Stimulated activated effector memory CD8-positive, alpha-beta T cell treated with anti-CD3 and anti-CD28 coated beads, Interleukin-12 subunit alpha, Interleukin-12 subunit beta, amount 100 ng/mL, for 72 hours (primary cell): ENCODE measurements at places on chromosomes 6 and 20.

DNA sequence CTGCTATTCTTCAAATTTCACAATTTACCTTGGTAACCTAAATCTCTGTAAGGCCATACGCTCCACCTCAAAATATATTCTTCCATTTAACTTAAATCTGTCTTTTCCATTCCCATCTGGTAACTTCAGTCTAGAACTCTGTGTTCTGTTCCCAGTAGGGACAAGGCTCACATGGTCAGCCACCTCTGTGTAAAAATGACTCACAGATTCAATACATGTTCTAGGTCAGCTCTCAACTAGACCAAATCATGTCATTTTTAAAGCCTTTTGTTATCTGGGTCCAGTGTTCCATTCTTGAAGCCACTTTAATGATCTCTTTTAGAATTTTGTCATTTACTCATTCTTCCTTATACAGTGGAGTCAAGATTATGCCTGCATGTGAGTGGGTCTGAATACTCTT, 315.6 kb upstream of the CITED2 start:
- DNase-seq: no peak

GRCh38 chr6:159828074-159828473, 28.0 kb downstream of the PNLDC1 start:
- DNase-seq: no peak

- DNase-seq: no peak
Measured at GRCh38 chr20:60209048-60209447, 250.8 kb downstream of the CDH26 start.

DNA sequence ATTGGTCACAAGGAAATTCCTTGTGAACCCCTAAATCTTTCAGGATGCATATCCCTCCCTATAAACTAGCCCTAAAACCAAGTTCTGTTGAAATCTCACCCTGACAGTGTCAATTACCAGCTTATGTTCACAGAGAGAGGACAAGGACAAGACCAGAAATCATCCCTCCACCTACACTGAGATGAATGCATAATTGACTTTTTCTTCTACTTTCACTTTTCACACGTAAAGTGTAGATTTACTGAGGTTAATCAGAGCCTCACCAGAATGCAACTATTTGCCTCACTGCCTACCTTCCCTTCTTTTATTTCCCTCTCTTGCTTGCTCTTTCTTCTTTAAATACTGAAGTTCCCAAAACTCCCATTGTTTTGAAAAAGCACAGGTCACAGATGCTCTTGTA, 15.3 kb upstream of the NKAIN2 start:
- no peak for DNase-seq

DNA sequence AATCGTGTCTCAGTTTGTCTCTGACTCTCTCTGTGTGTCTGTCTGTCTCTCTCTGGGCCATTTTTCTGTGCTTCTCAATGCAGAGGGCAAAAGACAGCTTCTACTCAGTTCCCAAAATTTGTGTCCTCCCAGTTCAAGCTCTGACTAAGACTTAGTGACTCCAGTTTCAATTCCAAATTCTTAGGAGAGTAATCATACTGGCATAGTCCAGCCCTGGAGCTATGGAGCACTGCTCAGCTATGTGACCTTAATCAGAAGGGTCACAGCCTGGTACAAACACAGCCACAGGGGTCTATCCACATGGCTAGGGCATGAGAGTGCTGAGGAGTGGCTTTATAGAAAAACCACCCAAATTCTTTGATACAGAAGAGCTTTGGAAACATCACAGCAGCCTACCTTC, 91.9 kb downstream of the FOXF2 start:
- no peak for DNase-seq

- no peak for DNase-seq
Measured at GRCh38 chr20:62234339-62234738, 4.0 kb upstream of the OSBPL2 start.

DNA sequence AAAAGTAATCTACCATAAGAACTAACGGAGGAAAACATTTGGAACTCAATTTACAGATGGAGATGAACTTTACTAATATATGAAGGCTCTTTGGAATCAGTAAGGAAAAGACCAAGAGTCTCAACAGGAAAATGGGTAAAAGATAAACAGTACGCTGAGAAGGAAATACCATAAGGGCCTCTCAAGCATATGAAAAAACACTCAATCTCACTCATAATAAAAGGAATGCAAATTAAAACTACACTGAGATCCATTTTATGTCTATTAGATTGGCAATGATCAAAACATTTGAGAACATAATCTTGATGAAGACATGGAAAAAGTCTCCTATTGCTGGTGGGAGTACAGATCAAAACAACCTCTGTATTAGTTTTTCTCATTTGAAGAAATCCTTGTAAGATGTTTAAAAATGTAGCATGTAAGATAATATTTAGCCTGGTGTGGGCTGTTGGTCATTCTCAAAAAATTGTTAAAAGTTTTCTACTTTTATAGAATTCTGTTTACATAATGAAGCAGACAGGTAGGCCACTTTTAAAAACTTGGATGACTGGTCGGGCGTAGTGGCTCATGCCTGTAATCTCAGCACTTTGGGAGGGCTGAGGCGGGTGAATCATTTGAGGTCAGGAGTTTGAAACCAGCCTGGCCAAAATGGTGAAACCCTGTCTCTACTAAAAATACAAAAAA, 14.5 kb downstream of the REV3L start:
- DNase-seq: no peak

DNA sequence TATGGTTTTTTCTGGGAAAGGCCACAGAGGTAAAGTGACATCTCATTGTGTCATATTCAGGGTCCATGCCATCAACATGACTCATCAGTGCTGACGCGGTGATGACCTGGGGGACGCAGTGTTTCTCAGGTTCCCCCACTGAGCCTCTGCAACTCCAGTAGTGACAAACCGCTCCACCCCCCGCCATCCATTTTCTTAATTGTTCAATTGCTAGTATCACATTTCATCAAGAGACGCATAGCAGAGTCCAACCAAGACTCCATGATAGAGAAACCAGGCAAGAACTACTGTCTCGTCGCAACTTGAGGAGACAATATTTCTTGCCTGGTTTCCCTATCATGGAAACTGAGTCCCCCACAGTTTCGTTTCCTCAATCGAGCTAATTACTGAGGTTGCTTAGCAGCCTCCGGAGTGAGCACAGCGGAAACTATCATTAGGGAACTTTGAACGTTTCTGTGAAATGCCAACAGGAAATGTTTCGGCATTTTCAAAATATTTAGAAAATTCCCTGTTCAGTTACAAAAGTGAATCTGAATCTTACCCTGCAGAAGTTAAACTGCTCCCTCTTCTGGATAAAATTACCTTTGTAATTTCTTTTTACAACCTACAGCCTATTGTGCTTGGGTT, 12.2 kb upstream of the SERPINB1 start:
- peak; percentile 89 for DNase-seq

DNA sequence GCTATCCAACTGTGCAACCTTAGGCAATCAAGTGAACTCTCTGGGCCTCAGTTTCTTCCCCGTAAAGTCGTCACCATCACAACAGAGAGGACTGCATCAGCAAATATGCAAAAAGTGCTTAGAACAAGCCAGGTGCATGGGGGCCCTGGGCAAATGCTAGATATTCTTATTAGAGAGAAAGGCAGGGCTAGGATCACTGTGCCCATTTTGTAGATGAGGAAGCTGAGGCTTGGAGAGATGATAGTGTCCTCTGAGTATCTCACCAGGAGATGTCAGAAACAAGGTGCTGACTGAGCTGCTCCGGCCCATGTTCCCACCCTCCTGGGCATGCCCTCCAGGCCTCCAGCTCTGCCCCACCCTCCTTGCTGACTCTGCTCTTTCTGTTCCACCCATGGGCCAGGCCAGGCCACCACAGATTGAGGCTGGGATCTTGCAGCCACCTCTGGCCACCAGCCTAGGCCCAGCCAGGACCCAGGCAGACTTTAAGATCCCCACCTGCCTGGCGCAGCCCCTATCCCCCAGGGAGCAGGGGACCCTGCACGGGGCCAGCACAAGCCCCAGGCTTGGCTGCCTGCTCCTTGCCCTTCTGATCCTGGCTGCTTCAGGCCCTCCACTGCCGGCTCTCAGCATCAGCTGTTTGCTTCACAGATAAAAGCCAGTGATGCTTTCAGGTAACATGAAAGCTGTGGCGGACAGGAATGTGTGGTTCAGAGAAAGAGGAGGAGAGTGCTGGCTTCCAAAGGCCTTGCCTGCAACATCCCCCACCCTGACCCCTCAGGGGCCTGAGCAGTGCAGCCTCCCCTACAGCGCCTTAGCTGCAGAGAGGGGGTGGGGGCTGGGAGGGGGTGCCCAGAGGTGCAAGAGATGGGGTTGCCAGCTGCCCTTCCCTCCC, 47.6 kb downstream of the GRM4 start:
- DNase-seq: no peak

- no peak for DNase-seq
Measured at GRCh38 chr6:11930240-11930639, 81.9 kb upstream of the HIVEP1 start.

- DNase-seq: no peak
Measured at GRCh38 chr6:42211726-42212125, 5.9 kb downstream of the MRPS10 start.

DNA sequence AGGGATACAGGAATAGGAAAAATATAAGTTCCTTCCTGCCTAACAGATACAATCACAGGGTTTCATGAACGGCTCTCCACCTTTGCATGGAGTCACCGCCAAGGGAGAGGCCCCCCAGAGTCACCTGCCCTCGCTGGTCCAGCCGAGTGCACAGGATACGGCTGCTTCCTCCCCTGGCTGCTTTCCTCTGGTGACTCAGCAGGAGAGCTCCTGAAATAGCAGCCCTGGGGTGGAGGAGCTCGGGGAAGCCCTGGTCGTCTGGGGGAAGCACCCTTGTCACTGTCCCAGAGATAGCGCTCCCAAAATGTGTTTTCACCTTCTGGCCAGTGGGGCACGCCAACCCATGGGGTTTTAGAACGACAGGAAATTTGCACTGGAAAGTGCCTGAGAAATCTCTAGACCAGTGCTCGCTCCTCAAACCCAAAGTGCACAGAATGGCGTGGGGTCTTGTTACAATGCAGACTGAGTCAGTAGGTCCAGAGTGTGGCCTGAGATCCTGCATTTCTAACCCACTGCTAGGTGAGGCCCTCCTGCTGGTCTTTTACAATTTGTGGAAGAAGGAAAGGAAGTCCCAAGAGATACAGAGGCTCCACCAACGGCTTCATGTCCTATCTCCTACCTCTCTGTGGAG, 35.9 kb upstream of the FAM50B start:
- DNase-seq: no peak
